ENCODE measurements at places on chromosomes 4 and X. TPM values are rescaled to one million over a fixed set of nuclear protein-coding genes. Genes with fewer than 3 reads are reported as not detected.

GRCh38 chrX:28124416-28124815, 143.2 kb upstream of the DCAF8L1 start:
- no peak for DNase-seq

GRCh38 chr4:166594326-166594946, 639.9 kb downstream of the SPOCK3 start:
- no peak for DNase-seq

DNA sequence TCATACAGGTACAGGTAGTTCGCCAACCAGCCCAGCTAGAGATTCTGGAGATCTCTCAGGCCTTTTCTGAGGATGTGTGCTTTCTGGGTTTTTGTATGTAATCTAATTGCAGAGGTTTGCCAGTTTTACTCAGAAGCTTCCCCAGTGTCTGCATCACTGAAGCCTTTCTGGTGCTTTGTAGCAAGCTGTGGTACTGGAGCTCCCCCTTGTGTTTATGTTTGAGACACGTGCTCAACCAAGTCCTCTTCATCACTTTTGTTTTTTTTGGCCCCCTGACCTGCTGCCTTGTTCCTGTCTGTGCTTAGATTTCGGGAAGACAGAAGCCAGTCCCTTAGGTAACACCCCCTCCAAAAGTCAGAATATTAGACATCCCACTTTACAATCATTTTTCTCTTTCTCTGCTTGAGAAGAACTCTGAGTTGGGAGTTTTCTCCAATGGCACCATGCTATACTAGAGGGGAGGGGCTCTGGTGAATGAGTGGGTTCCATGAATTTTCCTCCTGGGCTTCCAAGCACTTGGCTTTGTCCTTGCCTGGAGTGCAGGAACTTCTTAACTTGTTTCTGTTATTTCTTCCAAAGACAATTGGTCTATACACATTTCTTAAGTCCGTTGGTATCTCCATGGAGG, 128.4 kb upstream of the TBC1D9 start:
- DNase-seq: no peak

- no peak for DNase-seq
Measured at GRCh38 chr4:157291071-157291470, 70.5 kb downstream of the GRIA2 start.

GRCh38 chr4:76690011-76690905, 207.7 kb downstream of the SOWAHB start:
- DNase-seq: no peak

DNA sequence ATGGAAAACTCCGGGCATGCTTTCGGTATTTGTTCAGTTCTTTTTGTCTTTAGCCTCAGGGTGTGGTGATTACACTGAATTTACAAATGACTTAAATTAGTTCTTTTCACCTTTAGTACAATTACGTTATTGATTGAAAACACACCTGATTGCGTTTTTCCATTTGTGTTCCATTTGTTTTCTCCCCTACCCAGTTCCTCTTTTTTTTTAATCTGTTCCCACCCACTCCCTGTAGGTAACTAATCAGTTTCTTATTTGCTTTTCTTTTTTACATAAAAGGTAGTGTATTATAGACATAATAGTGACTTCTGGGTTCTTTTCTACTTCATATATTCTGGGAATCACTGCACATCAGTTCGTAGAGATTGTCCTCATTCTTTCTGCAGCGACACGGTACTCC, 53.4 kb downstream of the TNIP2 start:
- no peak for DNase-seq

DNA sequence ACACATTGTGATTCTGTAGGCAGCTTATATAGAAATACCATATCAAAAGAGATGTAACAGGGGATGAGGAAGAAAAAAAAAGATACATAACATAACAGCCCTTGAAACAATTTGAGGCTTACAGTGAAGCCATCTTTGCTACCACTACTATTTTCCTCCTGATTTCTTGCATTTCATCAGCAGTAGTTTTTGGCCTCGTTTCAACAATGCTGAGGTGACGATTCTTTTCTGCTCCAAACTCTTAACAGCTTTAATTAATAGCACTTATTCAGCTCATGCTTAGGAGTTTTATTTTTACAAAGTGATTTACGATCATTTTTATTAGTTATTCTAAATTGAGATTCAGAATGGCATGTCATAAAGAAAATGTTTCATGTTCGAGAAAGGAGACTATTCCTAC, 163.2 kb downstream of the DCK start:
- DNase-seq: no peak

- no peak for DNase-seq
Measured at GRCh38 chrX:130680164-130681035, 222.6 kb downstream of the ENOX2 start.

DNA sequence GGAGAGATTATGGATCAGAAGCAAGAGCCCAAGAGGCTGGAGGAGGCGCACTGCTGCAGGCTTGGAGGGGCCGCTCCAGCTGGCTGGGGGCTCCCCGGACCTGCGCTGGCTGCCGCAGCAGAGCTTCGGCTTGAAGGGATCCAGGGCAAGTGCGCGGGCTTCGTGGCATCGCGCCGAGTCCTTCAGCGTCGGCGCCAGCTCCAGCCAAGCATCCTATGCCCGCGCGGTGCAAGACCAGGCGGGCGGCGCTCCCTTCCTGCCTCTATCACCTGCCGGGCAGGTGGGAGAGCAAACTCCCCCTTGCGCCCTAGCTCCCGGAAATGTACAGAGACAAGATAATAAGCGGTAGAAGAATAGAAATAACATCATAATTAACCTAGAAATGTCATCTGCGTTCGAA, 10.5 kb upstream of the UCP1 start:
- no peak for DNase-seq

- DNase-seq: no peak
Measured at GRCh38 chr4:157527954-157528353, 307.4 kb downstream of the GRIA2 start.

- no peak for DNase-seq
Measured at GRCh38 chr4:76376534-76376933, 44.4 kb downstream of the CCDC158 start.

- DNase-seq: no peak
Measured at GRCh38 chrX:108148524-108148923, 56.9 kb downstream of the ATG4A start.

DNA sequence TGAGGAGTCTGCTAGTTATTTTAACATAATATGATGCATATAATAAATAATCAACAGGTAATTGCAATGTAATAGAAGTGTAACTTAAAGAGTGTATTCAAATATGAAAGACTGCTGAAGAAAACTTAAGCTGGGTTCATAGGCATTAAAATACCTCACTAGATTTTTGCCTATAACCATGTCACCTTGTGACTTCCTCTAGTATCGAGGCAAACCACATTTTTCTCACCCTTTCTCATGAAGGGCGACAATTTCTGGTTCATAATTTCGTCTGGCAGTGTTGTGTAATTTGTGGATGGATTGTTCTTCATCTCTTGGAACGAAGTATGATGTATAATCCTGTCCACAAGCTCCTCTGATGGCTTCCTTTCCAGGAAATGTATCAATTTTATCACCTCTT, 16.0 kb downstream of the SULT1E1 start:
- DNase-seq: no peak

GRCh38 chr4:54661169-54661568, 3.4 kb downstream of the KIT start:
- DNase-seq: no peak

DNA sequence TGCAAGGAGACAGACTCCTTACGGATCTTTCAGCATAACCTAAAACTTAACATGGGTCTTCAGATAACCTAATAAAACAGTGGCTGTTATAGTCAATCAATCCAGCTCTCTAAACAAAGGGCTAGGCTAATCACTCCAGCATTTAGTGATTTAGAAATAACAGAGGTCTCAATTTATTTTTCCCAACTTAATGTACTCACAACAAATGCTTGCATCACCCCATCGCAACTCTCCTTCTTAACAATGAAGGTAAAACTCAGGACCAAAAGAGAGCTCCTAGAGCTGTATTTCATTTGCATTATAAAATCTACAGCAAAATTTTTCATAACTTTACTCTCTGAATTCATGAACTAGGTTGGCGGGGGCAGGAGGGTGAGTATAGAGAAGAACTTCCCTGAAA, 1.1 kb downstream of the LIN54 start:
- no peak for DNase-seq

DNA sequence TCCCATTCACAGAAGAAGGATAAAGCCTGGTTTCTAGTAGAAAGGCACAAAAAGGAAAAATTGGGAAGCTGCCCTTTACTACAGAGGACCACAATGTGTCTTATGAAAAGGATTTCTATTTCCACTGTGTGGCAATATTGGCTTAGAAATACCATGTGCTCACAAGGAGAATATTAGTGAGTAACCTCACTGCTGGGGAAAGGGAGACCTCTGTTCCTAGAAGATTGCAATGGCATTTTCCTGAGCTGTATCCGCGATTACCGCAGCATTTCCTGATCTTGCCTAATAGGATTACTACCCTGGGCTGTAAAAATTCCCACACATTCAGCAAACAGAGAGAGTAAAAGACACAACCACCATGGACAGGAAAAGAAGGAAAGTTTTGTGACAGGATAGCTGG, 308.8 kb upstream of the TECRL start:
- DNase-seq: no peak

DNA sequence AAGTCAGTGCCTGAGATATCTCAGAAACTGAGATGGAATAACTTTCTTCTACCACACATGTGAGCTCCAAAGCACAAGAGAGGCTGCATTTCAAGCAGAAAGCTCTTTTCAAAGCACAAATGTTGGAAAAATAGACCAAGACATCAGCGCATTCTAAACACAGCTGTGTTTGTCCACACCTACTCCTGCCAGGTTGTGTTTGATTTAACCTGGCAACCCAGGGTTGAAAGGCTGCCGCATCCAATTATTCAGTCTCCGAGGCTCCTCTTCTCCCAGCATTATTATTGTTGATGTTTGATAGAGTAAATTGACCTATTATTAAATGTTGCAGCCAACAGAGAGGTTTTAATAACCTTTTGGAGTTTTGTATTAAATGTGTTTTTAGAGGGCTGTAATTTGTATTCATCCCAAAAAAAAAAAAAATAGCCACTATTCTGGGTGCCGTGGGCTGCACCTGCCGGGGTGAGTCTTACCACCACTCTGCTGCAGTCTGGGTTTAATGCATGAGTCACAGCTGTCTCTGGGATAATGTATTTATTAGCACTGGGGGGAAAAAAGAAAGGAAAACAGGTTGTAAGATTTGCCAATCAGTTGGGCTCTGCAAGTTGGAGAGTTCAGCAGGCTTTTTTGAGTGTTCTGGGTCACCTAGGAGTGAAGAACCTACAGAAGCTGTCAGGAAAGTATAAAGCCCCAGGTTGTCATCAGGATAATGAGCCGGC, 105.2 kb upstream of the NOCT start:
- DNase-seq: no peak

DNA sequence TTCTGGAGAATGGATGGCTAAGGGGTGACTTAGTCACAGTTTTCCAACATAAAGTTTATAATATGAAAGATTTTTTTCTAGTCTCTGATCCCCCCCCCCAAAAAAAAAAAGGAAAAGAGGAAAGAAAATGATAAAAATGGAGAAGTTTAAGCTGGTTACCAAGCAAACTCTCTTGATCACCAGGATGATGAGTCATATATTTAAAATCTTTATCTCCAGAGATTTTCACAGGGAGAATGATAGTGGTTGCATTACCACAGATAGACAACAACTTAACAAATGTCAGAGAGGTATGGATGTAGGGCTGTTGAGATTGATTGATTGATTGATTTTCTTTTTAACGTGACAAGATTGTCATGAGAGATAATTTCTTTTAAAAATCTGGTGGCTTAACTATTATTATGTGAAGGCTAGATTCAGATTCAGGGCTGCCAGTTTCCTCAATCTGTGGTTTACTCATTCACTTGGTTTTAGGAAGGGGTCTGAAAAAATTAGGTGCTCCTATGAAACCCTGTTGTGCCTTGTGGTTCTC, 13.3 kb upstream of the TEX13C start:
- DNase-seq: no peak

DNA sequence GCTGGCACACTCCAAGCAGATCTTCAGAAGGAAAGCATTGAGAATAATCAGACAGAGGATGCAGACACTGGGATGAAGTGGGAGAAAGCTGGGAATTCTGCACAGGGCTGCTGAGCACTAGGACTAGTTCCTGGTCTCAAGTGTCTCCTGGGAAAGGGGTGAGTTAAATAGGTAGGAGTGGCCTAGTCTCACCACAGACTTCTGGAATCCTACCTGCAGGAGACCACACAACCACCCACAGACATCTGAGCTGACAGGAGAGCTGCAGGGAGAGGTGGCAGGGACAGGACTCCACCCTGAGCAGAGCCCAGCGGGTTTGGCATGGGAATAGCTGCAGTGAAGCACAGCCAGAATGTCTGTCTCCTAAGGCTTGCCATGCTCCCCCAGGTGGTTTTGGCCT, 95.1 kb upstream of the GALNTL6 start:
- DNase-seq: no peak

GRCh38 chr4:102815981-102816380, 11.4 kb downstream of the UBE2D3 start:
- no peak for DNase-seq

GRCh38 chrX:45900766-45901615, 644.2 kb downstream of the ZNF674 start:
- DNase-seq: no peak

GRCh38 chrX:79095441-79096041, 48.9 kb upstream of the GPR174 start:
- no peak for DNase-seq

- DNase-seq: no peak
Measured at GRCh38 chr4:90845777-90846176, 718.6 kb downstream of the CCSER1 start.

DNA sequence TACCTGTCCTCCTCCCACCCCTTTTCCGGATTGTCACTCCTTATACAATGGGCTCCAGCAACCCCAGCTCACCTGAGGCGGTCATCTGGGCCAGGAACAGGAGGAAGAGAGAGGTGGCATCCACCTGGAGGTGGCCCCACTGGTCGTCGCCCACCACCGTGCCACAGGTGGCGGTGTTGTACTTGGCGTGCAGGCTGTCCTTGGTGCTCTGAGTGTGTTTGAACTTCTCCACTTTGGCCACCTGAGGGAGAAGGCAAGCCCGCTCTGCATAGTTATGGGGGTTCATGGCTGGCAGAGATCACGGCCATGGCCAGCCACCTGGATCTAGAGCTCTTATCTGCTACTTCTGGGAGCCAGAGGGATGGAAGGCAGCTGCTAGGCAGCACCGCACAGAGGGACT, 32.9 kb downstream of the PHKA2 start:
- no peak for DNase-seq

- no peak for DNase-seq
Measured at GRCh38 chr4:158139086-158139485, 33.7 kb downstream of the GASK1B start.

GRCh38 chrX:154800478-154801210, 4.6 kb downstream of the MPP1 start:
- no peak for DNase-seq

Gene MTNR1A
- polyA plus RNA-seq: not detected

Gene CCDC120
- polyA plus RNA-seq: 1.6 TPM

Gene RNF175
- polyA plus RNA-seq: 14.0 TPM

Gene RAI2
- 0.96 TPM for polyA plus RNA-seq

Gene SSX5
- not detected for polyA plus RNA-seq

Gene TCEAL3
- polyA plus RNA-seq: 5.4 TPM

Gene ADGRL3
- not detected for polyA plus RNA-seq

Gene FABP2
- not detected for polyA plus RNA-seq

Gene ITGB1BP2
- polyA plus RNA-seq: not detected

Gene EDNRA
- polyA plus RNA-seq: not detected

Gene PAGE4
- polyA plus RNA-seq: not detected

Gene AFM
- polyA plus RNA-seq: not detected

Gene DUSP21
- polyA plus RNA-seq: not detected

Gene SLC49A3
- not detected for polyA plus RNA-seq

Data from naive thymus-derived CD4-positive, alpha-beta T cell (primary cell).